ENCODE measurements at places on chromosomes 11 and 22.

DNA sequence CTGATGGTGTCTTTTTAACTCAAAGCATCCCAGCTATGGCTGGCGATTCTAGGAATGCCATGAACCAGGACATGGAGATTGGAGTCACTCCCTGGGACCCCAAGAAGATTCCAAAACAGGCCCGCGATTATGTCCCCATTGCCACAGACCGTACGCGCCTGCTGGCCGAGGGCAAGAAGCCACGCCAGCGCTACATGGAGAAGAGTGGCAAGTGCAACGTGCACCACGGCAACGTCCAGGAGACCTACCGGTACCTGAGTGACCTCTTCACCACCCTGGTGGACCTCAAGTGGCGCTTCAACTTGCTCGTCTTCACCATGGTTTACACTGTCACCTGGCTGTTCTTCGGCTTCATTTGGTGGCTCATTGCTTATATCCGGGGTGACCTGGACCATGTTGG, 20.1 kb downstream of the KCNJ5 start:
- DNase-seq: no peak

- no peak for DNase-seq
Measured at GRCh38 chr11:20518323-20518834, 81.0 kb upstream of the SLC6A5 start.

DNA sequence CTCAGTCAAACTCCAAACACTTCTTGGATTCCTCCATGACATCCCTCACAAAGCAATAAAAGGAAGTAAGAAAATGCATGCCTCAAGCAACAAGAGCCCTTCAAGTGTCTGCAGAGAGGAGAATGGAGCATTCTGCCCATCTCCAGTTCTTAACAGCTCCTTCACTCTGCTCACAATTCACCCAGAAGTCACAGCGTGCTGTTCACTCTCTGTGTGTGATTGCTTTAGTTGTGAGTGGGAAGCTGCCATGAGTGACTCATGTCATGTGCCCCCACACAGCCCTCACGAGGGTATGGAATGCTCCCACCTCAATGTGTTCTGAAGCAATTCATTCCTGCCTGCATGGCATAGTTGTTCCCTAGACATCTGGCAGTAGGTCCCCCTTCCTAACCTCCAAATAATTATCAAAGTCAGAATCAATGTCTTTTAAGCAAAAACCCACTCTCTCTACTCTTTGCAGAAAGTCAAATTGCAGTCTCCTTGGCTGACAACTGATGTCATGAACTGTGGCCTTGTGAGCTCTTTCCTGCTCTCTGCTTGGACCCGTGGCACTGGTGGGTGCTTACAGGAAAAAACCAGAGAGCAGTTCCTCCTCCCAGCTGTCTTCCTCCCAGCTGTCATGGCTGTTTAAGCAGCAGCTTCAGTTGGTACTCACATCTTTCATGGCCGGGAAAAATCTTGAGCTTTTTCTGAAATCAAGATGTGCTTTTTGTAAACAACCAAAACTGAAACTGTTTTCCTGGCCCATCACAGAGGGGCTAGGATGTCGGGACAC, 112.1 kb upstream of the SPON1 start:
- DNase-seq: no peak

GRCh38 chr22:42412744-42413333, 19.4 kb downstream of the NFAM1 start:
- no peak for DNase-seq

DNA sequence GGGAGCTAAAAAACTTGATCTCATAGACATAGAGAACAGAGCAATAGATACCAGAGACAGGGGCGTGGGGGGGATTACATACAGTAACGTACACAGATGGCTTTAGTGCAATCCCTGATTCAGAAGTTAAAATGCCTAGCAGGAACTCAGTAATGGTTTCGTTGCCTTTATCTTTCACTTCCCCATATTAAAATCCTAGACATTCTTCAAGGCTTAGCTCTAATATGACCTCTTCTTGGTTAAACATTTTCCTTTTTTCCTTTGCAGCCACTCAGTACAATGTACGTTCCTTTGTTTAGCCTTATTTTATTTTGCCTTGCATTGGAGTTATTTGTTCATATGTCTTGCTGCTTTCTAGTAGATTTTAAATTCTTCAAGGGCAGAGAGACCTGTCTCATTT, 104.9 kb downstream of the C11orf87 start:
- no peak for DNase-seq

GRCh38 chr11:30172883-30173311, 57.9 kb upstream of the FSHB start:
- no peak for DNase-seq

- no peak for DNase-seq
Measured at GRCh38 chr11:47464483-47464882, 15.5 kb upstream of the RAPSN start.

- no peak for DNase-seq
Measured at GRCh38 chr22:44916281-44917231, 93.2 kb downstream of the PHF21B start.

DNA sequence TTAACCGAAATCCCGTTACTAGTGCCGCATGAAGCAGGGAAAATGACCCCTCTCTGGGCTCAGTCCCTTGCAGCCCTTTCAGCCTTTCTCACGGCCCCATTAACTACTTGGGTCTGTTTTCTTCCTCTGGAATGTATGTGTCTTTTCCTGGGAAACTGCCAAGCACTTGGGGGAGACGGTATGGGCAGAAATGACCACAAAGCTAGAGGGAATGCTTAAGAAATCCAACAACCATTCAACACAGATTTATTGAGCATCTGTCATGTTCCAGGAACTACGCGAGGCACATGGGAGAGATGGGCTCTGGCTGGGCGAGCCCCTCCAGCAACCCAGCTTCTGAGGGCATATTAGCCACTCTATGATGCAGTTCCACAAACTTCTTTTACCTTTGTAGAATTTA, 462.6 kb downstream of the BUD13 start:
- no peak for DNase-seq

GRCh38 chr11:1199751-1200610, 22.9 kb upstream of the MUC5B start:
- no peak for DNase-seq

DNA sequence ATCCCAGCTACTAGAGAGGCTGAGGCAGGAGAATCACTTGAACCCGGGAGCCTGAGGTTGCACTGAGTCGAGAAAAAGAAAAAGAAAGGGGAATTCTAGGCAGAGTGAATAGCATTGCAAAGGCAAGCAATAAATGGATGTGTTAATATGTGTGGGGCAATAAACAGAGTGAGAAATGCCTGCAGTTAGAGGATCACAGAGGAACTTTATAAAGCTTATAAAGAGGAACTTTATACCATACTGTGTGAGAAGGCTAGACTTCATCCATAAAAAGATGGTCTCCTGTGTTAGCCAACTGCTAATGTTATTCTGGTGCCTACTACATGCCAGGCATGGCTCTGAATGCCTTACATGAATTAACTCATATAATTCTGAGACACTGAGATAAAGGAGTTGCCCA, 841 bp downstream of the B3GNT6 start:
- no peak for DNase-seq

DNA sequence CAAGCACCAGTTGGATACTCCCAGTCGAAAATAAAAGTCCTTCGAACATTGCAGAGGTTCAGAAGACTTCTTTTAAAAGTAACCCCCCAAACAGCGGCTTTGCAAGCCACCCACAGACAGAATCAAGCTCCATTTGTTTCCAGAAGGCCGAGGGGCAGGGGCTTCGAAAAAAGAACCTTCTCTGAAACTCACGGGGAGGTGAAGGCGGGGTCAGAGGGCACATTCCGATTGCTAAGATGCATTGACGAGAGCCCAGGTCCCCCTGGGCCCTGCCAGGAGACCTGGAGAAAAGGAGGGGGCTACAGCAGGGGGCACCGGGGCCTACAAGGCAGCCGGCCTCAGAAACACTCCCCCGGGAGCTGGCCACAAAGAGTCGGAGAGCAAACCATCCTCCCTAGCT, 306.8 kb downstream of the MN1 start:
- DNase-seq: no peak

DNA sequence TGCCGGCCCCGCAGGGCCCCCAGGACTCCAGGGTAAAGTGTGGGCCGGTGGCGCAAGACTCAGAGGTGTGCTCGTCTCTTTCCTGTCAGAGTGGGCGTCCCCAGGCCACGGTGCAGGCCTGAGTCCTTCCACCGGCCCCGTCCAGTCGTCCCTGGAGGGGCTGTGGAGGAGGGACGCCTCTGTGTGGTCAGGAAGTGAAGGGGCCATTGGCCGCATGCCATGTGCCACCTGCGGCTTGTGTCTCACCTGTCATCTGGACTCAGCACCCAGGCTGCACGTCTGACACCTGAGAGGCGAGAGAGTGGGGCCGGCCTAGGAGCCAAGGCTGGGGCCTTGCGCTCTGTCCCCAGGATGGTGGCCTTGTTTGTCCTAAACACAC, 25.2 kb downstream of the MUC6 start:
- DNase-seq: no peak

DNA sequence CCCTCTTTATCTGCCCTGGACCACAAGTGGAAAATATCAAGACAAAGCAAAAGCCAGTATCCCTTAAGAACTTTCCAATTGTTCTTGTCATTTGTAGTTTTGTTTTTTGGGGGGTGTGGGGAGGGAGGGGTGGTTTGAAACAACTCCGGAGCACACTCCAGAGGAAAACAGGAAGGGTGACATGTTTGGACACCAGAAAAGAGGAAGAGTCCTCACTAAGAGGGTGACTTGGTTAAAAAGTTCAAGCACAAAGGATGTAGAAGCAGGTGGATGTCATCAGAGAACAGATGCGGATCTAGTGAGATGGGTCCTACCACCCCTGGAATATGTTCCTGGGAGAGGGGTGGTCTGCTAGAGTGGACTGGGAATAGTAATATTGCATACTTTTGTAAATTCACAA, 25.8 kb downstream of the ADAMTS8 start:
- no peak for DNase-seq

- DNase-seq: peak; percentile 3
Measured at GRCh38 chr11:12411806-12412727, 34.7 kb downstream of the PARVA start.

GRCh38 chr11:30859669-30860068, 273.5 kb upstream of the MPPED2 start:
- DNase-seq: no peak

DNA sequence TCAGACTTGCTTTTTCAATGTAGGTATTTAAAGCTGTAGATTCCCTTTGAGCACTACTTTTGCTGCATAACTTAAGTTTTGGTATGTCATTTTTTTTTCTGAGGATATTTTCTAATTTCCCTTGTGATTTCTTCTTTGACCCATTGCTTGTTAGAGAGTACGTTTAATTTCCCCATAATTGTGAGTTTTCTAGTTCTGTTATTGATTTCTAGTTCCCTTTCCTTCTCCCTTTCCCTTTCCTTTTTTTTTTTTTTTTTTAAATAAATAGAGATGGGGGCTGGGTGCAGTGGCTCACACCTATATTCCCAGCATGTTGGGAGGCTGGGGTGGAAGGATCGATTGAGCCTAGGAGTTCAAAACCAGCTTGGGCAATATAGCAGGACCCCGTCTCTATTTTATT, 30.8 kb downstream of the UBE2L3 start:
- DNase-seq: no peak

GRCh38 chr22:36464715-36465231, 16.7 kb downstream of the TXN2 start:
- no peak for DNase-seq

GRCh38 chr11:126419801-126420697, 64.6 kb downstream of the ST3GAL4 start:
- no peak for DNase-seq

GRCh38 chr11:27052668-27053067, 12.1 kb downstream of the BBOX1 start:
- no peak for DNase-seq

Measured in CD4-positive, alpha-beta T cell treated with Interleukin-12 subunit alpha and Interleukin-12 subunit beta, for 1 hour (primary cell).